ENCODE measurements at places on chromosomes 3 and 15.

GRCh38 chr3:38545550-38545949 lies 49.4 kb downstream of the EXOG start:
- DNase-seq: no peak

GRCh38 chr3:160685144-160685766 lies 8.3 kb downstream of the ARL14 start:
- no peak for DNase-seq

DNA sequence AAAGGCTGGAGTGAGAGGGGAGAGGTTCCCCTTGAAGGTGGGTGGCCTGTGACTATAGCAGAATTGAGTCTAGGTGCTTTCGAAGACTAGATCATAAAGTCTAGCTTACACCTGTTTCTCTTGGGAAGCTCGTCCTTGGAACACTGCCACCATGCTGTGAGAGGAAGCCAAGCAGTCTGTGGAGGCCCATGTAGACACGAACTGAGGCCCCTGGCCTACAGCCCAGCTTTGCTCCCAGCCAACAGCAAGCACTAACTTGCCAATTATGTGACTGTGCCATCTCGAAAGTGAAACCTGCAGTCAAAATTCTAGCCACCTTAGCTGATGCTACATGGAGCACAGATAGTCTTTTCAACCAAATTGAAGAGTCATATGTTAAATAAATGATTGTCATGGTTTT lies 190.5 kb upstream of the NECTIN3 start:
- DNase-seq: peak; percentile 40

DNA sequence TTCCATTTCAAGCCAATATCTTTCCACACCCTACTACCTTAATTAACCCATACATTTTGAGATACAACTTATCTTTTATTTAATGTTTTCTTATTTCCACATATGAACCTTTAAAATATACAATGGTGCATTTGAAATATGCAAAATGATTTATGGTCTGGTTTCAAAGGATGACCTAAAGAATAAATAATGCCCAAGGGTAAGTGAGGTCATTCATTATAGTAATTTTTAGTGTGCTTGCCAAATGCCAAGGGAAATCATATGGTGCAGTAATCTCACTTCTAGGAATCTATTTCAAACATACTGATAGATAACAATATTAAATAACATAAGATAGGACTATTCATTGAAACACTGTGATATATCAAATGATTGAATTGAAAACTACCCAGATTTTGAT lies 1055.4 kb downstream of the AGBL1 start:
- no peak for DNase-seq

GRCh38 chr3:148227534-148227933 lies 470.2 kb upstream of the AGTR1 start:
- DNase-seq: no peak

Data from WERI-Rb-1 (cell line).